ENCODE measurements at places on chromosomes 3 and 15. TPM values are rescaled to one million over a fixed set of nuclear protein-coding genes. Genes with fewer than 3 reads are reported as not detected.

CCDC80 gene
- 66.4 TPM for polyA plus RNA-seq

IQSEC1 gene
- 45.2 TPM for polyA plus RNA-seq

CALML4 gene
- polyA plus RNA-seq, result 6.0 TPM

PSMD2 gene
- polyA plus RNA-seq, result 167 TPM

AQP9 gene
- polyA plus RNA-seq, result 0.28 TPM

CLCN2 gene
- polyA plus RNA-seq, result 3.3 TPM

LRTM1 gene
- 72.5 TPM for polyA plus RNA-seq

DAZL gene
- polyA plus RNA-seq, result 0.87 TPM

FOXB1 gene
- not detected for polyA plus RNA-seq

SLC9A9 gene
- polyA plus RNA-seq, result 14.2 TPM

SH3GL3 gene
- 15.7 TPM for polyA plus RNA-seq

REC114 gene
- polyA plus RNA-seq, result not detected

SLC12A1 gene
- 0.34 TPM for polyA plus RNA-seq

ANKRD63 gene
- not detected for polyA plus RNA-seq

CHD2 gene
- polyA plus RNA-seq, result 69.9 TPM

ITGA11 gene
- polyA plus RNA-seq, result 7.5 TPM

HESX1 gene
- 1.3 TPM for polyA plus RNA-seq

BHLHE40 gene
- polyA plus RNA-seq, result 15.6 TPM

EXD1 gene
- polyA plus RNA-seq, result not detected

TMEM207 gene
- not detected for polyA plus RNA-seq

GOLGA8G gene
- 0.11 TPM for polyA plus RNA-seq

RTP3 gene
- polyA plus RNA-seq, result not detected

PLCH1 gene
- polyA plus RNA-seq, result 0.75 TPM

GABRR3 gene
- polyA plus RNA-seq, result not detected

SERINC4 gene
- polyA plus RNA-seq, result 0.33 TPM

EPHA3 gene
- polyA plus RNA-seq, result 33.0 TPM

ABHD6 gene
- polyA plus RNA-seq, result 4.1 TPM

SMCO1 gene
- polyA plus RNA-seq, result 1.2 TPM

CD276 gene
- 133 TPM for polyA plus RNA-seq

SPTSSB gene
- 0.48 TPM for polyA plus RNA-seq
